ENCODE measurements at places on chromosomes 2 and 18.

- DNase-seq = no peak
Measured at GRCh38 chr2:168136392-168136977, 110.9 kb downstream of the STK39 start.

GRCh38 chr2:120780402-120780801 is 44.7 kb downstream of the GLI2 start:
- no peak for DNase-seq

DNA sequence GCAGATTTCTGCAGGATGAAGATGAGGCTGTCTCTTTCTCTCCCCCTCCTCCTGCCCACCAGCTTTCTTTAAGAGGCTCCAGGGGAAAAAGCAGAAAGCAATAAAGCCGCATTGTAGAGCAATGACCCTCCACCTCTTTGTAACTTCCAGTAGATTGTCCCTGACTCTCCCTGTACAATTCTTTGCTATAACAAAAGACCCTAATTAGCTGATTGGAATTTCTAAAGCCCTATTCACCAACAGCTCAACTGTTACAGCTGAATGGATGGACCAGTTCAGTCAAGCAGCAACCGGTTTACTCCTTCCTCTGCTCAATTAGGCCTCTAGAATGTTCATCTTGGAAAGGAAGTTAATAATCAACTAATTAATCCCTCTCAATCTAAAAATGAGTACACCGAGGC is 301.0 kb downstream of the STK39 start:
- no peak for DNase-seq

DNA sequence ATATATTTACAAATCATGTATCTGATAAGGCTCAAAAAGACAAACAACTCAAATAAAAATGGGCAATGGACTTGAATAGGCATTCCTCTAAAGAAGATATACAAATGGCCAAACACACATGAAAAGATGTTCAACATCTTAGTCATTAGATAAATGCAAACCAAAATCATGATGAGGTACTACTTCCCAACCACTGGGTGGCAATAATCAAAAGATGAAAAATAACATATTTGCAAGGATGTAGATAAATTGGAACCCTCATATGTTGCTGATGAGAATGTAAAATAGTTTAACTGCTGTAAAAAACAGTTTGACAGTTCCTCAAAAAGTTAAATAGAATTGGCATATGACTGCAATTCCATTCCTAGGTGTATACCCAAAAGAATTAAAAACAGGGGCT is 132.3 kb downstream of the TTC32 start:
- DNase-seq = no peak

GRCh38 chr2:9170458-9171130 is 36.0 kb upstream of the ASAP2 start:
- DNase-seq = no peak

- no peak for DNase-seq
Measured at GRCh38 chr2:106575955-106576354, 88.8 kb downstream of the CD8B2 start.

DNA sequence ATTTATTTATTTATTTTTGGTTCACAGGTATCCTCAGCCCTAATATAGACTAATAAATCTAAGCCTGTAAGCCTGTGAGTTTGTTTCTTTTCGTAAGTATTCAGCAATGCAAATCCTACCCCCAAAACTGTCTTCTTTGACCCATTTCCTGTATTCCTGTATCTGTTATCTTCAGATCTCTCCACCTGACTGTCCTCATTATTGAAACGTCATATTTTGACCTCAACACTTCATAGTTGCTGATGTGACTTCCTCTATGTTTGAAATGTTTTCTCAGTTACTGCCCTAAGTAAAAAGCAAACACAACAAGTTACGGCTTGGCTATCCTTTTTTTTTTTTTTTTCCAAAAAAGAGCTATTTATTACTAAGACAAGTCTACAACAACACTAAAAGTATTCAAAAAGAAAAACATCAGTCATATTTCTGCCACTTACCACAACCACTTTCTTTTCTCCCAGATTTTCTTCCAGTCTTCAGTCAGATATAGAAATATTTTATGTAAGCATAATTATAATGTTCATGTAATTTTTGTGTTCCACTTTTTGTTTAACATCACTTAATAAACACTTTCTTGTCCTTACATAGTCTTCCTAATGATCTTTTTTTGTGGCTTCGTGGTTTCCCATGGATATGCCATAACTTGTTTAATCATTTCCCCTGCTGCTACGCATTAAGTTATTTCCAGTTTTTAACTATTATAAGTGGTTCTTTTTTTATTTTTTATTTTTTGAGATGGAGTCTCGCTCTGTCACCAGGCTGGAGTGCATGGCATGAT is 45.0 kb upstream of the EML4 start:
- no peak for DNase-seq

- peak; percentile 81 for DNase-seq
Measured at GRCh38 chr2:170362871-170363631, 185.1 kb downstream of the MYO3B start.

GRCh38 chr2:3116371-3116770 is 261.2 kb downstream of the EIPR1 start:
- DNase-seq = no peak

DNA sequence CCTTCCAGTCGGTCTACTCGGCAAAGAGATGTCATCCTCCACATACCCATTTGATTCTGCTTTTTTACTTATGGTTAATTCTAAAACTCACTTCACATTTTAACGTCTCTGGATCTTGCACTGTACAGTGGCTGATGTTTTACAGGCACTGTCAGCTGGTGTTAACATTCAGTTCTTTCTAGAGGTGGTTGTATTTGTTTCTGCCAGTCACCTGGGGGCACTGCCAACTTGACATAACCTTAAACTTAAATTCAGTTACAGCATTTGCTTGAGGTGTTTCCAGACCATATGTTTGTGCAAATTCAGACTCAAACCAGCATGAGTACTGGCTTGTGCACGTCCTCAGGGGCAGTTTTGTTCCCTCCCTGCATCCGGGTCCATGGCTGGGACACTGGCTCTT is 5.3 kb upstream of the TMEM185B start:
- no peak for DNase-seq

- DNase-seq = no peak
Measured at GRCh38 chr18:9104244-9104901, 1.9 kb downstream of the NDUFV2 start.

- DNase-seq = no peak
Measured at GRCh38 chr2:42140496-42140895, 28.7 kb upstream of the EML4 start.

DNA sequence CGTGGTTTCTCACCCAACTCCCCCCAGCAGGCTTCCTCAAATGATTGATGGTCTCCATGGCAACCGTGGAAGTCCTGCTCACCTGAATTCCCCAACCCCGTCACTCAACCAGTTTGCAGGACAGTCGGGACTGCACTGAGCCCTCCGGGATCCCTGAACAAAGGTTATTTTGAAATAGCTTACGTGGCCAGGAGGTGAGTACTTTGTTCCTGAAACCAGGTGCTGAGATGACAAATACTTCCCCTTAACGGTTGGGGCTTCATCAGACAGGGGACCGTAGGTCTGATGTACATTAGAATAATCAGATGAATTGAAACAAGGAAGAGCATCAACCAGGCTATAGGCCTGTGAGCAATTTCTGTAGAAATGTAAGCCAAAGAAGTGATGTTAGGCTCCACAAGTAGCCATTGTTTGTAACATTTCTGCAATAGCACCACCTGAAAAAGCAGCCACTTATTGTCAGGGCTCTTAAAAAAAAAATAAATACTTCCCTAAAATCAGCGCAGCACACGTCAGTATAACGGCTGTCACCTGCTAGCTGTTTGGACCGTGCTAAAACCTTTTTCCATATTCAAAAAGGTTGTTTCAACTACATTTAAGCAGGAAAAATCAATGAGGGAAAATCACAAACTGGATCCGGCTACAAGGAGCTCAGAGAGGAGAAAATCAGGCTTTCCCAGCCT is 206.4 kb upstream of the ID2 start:
- DNase-seq = peak; percentile 25

- DNase-seq = no peak
Measured at GRCh38 chr2:203401-203800, 60.4 kb downstream of the SH3YL1 start.

- DNase-seq = no peak
Measured at GRCh38 chr18:23618862-23619387, 32.6 kb upstream of the NPC1 start.

GRCh38 chr2:228629251-228629650 is 447.8 kb upstream of the SPHKAP start:
- no peak for DNase-seq

DNA sequence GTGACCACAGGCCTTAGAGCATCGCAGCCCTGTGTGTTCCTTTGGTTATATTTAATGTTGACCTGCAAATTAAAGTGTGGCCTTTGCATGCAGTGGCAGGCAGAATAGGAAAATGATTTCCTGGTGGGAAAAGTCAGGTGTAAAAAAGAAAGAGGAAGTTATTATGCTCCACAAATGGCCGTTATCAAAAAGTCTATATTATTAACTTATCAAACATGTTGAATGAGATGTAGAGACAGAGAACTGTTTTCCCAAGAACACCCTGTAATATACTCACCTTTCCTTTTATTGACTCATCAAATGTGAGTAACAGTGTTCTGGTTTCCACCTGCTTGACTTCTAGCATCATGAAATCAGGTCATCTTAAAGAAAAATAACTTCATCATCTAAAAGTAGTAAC is 35.3 kb downstream of the MEIS1 start:
- no peak for DNase-seq

DNA sequence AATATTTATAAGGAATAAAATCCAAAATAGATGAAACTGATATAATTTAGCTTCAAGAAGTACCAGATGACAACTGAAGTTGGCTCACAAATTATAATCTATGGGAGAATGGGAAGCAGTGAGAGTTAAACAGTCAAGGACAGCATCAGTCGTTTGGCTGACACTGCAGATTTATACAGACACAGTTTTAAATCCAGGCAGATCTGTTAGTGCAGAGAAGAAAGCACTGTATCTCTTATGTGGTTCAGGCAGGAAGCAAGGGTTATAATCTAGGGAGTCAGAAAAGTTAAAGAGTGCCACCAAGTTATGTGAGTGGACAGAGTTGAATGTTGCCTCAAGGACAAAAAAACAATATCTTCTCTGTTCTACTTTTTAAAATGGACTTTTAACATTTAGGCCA is 880.2 kb downstream of the TSN start:
- DNase-seq = no peak

GRCh38 chr18:31454066-31454708 is 6.6 kb downstream of the DSG3 start:
- DNase-seq = no peak

All from NCI-H1436 (cell line).